ELR (cell line): ENCODE measurements at places on chromosomes 3 and 15.

- peak; percentile 3 for DNase-seq
Measured at GRCh38 chr3:42120866-42121265, 29.7 kb downstream of the TRAK1 start.

DNA sequence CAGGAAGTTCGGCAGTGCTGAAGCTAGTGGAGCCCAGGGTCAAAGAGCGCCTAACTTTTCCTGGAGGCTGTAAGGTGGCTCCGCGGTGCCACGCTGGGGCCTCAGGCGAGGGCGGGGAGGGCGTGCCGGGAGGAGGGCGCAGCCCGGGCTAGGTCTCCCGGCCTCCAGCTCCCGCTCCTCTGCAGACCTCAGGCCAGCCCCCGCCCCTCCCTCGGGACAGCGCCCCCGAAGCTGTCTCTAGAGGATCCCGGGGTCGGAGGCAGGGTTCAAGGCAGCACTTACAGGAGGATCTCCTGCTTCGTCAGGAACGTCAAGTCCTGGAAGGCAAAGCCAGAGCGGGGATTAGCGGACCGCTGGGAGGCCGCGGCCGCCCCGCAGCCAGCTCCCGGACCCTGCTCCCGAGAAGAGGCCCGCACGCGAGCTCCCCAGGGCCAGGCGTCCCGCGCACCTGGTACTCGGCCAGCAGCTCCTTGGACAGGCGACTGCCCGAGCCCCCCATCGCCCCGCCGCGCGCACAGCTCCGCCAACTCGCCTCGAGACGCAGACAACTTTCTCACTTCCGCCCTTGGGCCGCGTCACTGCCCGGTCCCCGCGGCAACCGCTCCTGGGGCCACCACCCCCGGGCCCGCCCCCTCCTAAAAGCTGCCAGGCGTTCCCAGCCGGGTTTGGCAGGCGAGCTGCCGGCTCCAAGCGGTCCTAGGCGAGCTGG lies at the start of gene CIB1:
Gene CIB1 (minus strand): TSS at position 555 of the 709 bp plus-strand sequence. CDS start 56 bp downstream, at position 499.
- DNase-seq: peak; percentile 96

DNA sequence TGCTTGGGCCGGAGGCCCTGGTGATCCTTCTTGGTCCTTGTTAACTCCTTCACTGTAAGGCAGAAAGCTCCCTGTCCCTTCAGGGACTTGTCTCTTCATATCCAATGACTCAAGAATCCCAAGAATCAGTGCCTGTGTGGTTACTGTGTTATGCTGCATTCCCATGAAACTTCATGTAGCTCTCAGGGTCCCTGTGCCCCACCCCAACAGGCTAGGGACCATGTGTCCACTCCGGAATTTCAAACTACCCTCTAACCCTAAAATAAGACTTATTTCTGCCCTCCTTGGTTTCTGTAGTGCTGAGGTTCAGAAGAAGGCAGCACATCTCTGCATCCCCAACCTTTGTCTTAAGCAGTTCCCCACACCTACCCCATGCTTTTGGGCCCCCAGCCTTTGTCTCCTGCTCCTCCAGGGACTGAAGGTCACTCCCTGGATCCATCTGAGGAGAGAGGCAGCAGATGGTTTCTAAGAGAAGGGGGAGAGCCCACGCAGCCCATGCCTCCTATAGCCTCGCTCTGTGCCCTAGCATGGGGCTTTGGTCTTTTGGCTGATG lies 531 bp upstream of the MAP1A start:
- peak; percentile 46 for DNase-seq

GRCh38 chr3:98954242-98954641 lies 52.7 kb upstream of the DCBLD2 start:
- DNase-seq: no peak

- no peak for DNase-seq
Measured at GRCh38 chr3:156360963-156361362, 194.0 kb downstream of the SSR3 start.

DNA sequence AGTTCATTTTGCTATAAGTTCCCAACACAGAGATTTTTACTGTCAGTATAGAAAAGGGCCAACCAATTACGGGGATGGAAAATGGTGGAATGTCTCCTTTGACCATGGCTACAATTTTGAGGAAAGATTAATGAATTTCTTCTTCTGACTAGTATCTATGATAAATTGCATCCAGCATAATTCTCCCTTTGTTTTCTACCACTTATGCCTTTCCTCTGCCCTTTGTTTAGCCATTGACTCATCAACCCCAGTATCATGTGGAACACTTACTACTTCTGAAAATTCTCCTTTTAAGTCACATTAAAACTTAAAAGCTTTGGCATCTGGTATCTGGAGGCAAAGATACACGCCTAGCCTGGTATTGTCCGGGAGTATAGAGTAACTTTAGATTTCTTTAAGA lies 92.9 kb upstream of the CADPS start:
- DNase-seq: no peak

DNA sequence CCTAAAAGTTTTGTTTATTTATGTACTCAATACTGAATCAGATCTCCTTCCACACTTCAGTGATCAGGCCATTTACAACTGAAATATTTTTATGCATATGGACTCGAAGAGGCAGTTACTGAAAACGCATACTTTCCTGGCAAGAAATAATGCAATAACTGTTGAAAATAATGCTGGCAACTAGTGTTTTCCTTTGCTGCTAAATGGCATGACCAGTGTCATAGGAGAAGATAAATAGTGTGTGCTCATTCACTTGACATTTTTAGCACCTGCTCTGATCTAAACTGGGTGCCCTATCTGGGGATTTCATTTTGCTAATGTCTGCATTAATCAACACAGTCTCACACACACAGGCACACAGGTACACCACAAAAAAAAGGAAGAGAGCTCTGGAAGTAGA lies 695.2 kb downstream of the TUSC7 start:
- DNase-seq: no peak

GRCh38 chr3:193744048-193744821 lies 151.2 kb downstream of the OPA1 start:
- DNase-seq: no peak

DNA sequence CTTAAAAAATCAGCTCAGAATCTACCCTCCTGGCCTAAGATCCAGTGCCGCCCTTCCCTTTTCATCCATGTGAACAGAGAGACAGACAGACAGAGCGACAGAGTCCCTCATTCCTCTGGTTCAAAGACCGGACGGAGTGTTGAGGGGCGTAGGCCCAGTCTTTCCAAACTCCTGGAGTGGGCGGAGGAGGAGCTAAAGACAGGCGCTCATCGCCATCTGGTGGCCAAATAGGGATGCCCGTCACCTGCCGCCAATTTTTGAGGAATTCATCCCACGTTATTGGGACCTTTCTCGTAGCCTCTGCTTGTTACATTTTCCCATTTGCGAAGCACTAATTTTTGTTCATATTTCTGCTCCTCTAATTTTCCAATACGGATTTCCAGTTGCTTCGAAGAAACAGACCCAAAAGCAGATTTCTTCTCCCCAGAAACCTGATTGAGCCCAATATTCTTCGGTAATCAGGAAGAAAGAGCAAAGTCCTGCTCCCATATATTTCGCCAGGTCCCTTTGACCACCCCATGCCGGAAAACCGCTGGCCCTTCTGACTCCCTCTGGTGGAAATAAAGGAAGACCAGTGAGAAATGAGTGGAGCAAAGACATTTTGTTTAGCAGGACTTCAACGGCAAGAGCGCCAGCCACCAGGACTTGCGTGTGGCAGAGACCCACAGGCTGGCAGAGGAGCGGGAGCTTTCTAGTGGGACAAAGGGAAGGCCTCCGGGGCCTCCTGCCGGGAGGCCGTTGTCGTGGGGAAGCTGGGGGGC lies 88.0 kb downstream of the LRRK1 start:
- DNase-seq: peak; percentile 88

- DNase-seq: no peak
Measured at GRCh38 chr3:97278506-97278905, 464.1 kb downstream of the EPHA6 start.

DNA sequence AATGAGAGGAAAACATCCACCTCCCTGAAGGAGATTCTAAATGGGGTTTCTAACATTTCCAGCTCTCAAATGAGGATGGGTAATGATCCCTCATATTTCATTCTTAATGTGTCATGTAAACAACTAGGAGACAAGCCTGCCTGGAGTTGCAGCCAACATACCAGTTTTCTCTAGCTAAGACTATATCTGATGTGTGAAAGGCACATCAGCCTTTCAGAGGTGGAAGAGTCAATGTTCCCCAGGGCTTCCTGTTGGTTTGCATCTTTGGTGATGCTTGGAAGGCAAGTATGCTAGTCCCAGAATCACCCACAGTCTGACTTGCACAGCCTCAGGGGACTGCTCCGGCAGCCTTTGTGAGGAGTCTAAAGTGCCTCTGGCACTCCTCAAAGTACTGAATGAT lies 921.2 kb downstream of the SQOR start:
- DNase-seq: no peak

DNA sequence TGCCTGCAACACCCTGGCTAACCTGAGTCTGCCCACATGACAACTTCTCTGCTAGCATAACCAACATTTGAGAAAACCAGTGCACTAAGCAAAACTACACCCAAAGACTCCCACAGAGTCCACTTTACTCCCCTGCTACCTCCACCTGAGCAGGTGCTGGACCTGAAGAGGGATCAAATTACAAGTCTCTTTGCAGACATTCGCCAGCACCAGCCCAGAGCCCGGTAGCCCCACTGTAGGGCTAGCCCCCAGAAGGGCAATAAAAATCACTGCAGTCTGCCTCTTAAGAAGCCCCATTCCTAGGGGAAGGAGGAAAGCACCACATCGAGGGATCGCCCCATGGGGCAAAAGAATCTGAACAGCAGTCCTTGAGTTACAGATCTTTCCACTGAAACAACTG lies 472.2 kb downstream of the GRM7 start:
- DNase-seq: no peak

- DNase-seq: peak; percentile 48
Measured at GRCh38 chr3:73432023-73432705, 192.6 kb downstream of the PDZRN3 start.
